ENCODE measurements at places on chromosomes 6 and 20.

- DNase-seq: no peak
- H3K27ac ChIP-seq: no peak overlapping the region
- peaks cover 2% of the 10 kb centered on the region for H3K4me1 ChIP-seq
- no peak overlapping the region for H3K4me3 ChIP-seq
These were observed 76.7 kb downstream of the PRSS35 start for GRCh38 chr6:83589076-83589475.

GRCh38 chr20:62550087-62550632 is 74.4 kb upstream of the GATA5 start:
- no peak for DNase-seq

- H3K4me3 ChIP-seq: no peak overlapping the region
- H3K27ac ChIP-seq: no peak overlapping the region
- DNase-seq: no peak
- H3K4me1 ChIP-seq: no peaks in the 10 kb centered on the region
- peaks cover 42% of the 10 kb centered on the region for H3K27me3 ChIP-seq
These were observed 9.3 kb upstream of the NCR2 start for GRCh38 chr6:41326092-41326491.

DNA sequence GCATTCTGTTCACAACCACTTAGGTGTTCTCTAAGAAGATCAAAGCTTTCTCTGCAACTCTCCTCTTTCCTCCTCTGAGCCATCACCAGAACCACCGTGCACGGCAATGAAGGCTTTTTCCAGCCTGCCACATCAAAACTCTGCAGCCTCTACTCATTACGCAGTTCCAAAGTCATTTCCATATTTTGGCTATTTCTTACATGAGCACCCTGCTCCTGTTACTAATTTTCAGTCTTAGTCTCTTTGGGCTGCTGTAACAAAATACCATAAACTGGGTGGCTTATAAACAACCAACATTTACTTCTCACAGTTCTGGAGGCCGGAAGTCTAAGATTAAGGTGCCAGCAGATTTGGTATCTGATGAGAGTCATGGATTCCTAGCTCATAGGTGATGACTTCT is 70.4 kb upstream of the THBS2 start:
- DNase-seq: peak; percentile 21
- H3K4me3 ChIP-seq: no peak overlapping the region
- no peaks in the 10 kb centered on the region for H3K4me1 ChIP-seq

DNA sequence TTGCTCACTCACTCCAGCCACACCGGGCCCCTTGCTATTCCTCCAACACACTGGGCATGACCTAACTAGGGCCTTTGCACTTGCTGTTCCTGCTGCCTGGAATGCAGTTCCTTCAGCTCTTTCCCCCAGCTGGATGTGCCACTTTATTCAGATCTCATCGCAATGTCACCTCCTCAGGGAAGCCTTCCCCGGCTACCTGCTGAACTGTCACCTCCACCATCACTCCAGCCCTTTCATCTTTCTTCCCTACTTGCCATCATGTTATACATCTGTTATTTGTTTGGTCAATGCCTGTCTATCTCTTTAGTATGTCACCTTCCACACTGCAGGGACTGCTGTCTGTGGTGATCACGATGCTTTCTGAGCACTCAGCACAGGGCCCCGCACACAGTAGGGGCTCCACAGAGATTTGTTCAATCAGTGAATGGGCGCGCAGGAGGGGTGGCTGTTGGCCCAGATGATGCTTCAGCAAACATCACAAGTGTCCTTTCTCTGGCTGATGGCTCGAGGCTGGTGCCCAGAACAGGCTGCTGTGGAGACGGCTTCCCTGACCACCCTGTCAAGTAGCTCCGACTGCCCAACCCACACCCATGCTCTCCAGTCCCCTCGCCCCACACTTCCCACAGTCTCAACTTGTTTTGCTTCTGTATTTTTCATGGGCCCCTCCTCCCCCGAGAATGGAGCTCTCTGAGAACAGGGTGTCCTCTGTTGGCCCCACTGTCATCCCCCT is 31.8 kb downstream of the CEBPB start:
- no peak for DNase-seq
- H3K4me1 ChIP-seq: peaks cover 20% of the 10 kb centered on the region
- H3K36me3 ChIP-seq: no peaks in the 10 kb centered on the region

GRCh38 chr20:19688031-19688806 is 69.8 kb upstream of the RIN2 start:
- no peak for DNase-seq
- H3K36me3 ChIP-seq: no peaks in the 10 kb centered on the region
- no peak overlapping the region for H3K4me3 ChIP-seq
- peaks cover 2% of the 10 kb centered on the region for H3K27me3 ChIP-seq
- H3K27ac ChIP-seq: no peak overlapping the region

GRCh38 chr6:166472636-166473035 is 89.9 kb upstream of the MPC1 start:
- no peak overlapping the region for H3K4me3 ChIP-seq
- no peak overlapping the region for H3K27ac ChIP-seq
- H3K27me3 ChIP-seq: no peaks in the 10 kb centered on the region
- H3K4me1 ChIP-seq: no peaks in the 10 kb centered on the region
- DNase-seq: no peak

- H3K4me1 ChIP-seq: no peaks in the 10 kb centered on the region
- no peaks in the 10 kb centered on the region for H3K36me3 ChIP-seq
- H3K4me3 ChIP-seq: no peak overlapping the region
- DNase-seq: no peak
These were observed 13.0 kb downstream of the FOXF2 start for GRCh38 chr6:1402369-1402768.
